ENCODE measurements at places on chromosomes 3 and 15. TPM values are rescaled to one million over a fixed set of nuclear protein-coding genes. Genes with fewer than 3 reads are reported as not detected.

Gene TGM5
- polyA plus RNA-seq, result not detected

GRCh38 chr15:78624651-78625590 is 4.1 kb upstream of the CHRNA3 start:
- no peak for DNase-seq

Gene CSTA
- polyA plus RNA-seq, result 2.3 TPM

- no peak for DNase-seq
These were observed 57.3 kb upstream of the PPP2R3A start for GRCh38 chr3:135908225-135908624.

Gene PRRT3
- polyA plus RNA-seq, result 2.8 TPM

Gene PCOLCE2
- 0.59 TPM for polyA plus RNA-seq

Gene ZBBX
- polyA plus RNA-seq, result not detected

DNA sequence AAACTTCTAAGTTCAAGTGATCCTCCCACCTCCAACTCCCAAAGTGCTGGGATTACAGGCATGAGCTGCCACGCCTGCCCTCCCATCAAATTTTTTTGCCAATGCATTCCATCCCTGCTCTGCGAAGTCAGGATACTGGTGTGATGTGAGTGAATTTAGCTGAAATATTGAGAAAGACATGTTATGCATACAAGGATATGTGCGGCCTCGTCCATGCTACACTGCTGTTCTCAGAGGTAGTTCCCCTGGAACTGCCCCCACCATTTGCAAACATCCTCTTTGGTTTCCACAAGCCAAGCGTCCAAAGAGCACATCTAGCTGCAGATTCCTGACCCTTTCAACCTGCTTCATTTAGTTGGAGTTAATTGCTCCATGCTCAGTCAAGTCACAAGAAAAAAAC is 36.5 kb upstream of the BCL2A1 start:
- no peak for DNase-seq

- DNase-seq, result no peak
These were observed 505.3 kb downstream of the NLGN1 start for GRCh38 chr3:173902871-173903270.

Gene WDR93
- polyA plus RNA-seq, result not detected

- no peak for DNase-seq
These were observed 360.4 kb upstream of the ADAMTS9 start for GRCh38 chr3:65048151-65048550.

DNA sequence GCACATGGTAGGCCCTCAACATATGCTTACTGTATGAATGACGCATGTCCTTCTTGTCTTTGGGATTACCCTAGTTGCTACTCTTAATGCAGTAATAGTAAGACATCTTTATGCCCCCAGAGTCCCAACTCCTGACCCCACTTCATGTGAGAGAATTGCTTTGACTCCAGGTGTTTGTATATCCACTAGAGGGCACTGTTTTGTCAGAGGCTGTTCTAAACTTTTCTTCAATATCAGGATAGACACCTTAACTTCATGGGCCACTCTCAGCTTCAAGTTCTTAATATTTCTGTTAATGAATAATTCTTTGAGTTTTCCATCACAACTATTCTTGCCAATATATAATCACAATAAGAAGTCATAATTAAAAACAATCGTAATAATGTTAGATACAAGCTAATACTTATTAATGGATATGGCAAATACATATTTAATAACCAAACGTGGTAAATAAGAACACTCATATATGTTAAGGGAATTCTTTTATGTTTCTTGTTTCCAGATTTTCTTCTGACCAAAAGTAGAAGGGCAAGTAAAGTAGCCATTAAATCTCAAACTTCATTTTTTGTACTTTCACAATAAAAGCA is 337.2 kb upstream of the DNAJC19 start:
- peak; percentile 23 for DNase-seq

DNA sequence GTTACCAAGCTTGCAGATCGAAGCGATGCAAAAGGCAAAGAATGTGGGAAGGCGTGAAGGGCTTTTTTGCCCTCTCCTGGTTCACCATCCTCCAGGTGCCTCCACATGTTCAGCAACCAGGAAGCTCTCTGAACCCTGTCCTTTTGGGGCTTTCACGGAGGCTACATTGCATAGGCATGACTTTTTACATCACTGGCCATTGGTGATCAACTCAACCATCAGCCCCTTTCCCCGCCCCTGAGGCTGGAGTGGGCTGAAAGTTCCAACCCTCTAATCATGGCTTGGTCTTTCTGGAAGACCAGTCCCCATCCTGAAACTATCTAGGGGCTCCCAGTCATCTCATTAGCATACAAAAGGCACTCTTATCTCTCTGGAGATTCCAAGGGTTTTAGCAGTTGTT is 52.6 kb downstream of the UACA start:
- DNase-seq, result no peak

DNA sequence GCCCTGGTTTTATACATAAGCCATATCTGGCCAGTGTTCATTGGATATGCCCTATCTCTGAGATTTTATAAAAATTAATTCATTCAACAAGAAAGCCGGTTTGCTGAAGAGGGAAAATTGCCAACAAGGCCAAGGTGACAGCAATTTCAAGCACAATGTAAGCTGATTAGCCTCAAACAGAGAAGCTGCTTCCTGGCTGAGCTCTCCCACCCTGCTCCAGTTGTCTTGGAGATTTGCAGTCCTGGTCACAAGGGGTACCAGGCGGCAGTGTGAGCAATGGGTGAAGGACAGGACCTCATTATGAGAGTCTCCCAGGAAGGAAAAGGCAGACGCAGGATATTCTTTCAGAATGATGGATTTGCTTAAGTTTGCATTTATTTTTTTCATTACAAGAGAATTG is 5.4 kb upstream of the THSD4 start:
- no peak for DNase-seq

- no peak for DNase-seq
These were observed 227.2 kb upstream of the TP63 start for GRCh38 chr3:189404024-189404423.

GRCh38 chr15:35925275-35926006 is 379.5 kb upstream of the DPH6 start:
- DNase-seq, result no peak

GRCh38 chr15:64982472-64982871 is 7.2 kb downstream of the SPG21 start:
- DNase-seq, result no peak

- peak; percentile 62 for DNase-seq
These were observed 179.9 kb upstream of the C2CD4B start for GRCh38 chr15:62344806-62345539.

Gene ST8SIA2
- not detected for polyA plus RNA-seq

GRCh38 chr3:124147946-124148345 is 156.0 kb upstream of the ROPN1 start:
- DNase-seq, result no peak

Gene ZNF717
- 8.8 TPM for polyA plus RNA-seq

Gene TMEM45A
- 1.1 TPM for polyA plus RNA-seq

DNA sequence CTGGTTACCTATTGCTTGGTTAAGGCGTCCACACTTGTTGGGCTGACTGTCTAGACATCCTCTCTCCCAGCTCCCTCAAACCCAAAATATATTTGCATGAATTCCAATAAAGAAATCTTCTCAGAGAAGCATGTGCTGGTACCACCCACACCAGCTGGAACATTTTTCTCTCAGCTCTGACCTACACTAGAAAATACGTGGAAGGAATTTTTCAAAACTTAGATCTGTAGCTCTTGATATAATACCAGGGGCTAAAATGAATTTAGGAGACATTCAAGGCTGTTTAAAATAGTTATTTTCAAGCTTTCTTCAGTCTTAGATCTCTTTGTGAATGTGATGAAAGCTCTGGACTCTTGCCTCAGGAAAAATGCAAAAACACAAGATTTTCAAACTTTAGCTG is 590.4 kb downstream of the PDCD6IP start:
- no peak for DNase-seq

- no peak for DNase-seq
These were observed 345.2 kb downstream of the VPS13C start for GRCh38 chr15:61715082-61715481.

DNA sequence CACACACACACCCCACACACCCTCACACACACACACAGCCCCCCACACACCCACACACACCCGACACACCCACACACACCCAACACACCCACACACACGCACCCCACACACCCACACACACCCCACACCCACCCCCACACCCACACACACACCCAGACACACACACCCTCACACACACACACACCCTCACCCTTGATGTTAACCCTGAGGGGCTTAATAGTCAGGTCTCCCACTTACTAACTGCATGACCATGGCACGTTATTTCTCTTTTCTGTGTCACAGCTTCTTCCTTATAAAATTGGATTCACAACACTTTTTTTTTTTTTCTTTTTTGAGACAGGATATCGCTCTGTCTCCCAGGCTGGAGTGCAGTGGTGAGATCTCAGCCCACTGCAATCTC is 2.8 kb downstream of the GRM2 start:
- DNase-seq, result no peak

DNA sequence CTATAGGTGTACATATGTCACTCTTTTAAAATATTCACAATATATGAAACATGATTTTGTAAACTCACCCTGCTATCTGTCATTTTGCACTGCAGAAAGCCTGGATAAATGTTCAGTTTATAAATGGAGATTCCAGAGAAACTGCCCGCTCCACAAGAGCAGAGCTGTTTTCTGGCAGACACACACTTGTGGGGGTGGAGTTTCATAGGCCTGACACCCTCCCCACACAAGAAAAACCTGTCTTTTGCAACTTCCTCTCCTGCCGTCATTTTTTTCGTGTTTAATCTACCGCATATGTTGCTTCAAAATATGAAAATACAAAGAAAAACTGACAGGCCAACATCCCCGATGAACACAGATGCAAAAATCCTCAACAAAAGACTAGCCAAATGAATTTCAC is 479.0 kb downstream of the GABRG3 start:
- DNase-seq, result no peak

- DNase-seq, result peak; percentile 21
These were observed 104.7 kb downstream of the UNC13C start for GRCh38 chr15:54082836-54083492.

Gene ZSCAN2
- 14.2 TPM for polyA plus RNA-seq

GRCh38 chr15:62404194-62404985 is 239.3 kb upstream of the C2CD4B start:
- no peak for DNase-seq

Gene FBXW12
- polyA plus RNA-seq, result not detected

- no peak for DNase-seq
These were observed 641.7 kb downstream of the NR2F2 start for GRCh38 chr15:96972201-96972600.

GRCh38 chr15:77616072-77616471 is 16.6 kb downstream of the LINGO1 start:
- no peak for DNase-seq

- DNase-seq, result no peak
These were observed 53.9 kb upstream of the FRMD4B start for GRCh38 chr3:69439643-69440270.

DNA sequence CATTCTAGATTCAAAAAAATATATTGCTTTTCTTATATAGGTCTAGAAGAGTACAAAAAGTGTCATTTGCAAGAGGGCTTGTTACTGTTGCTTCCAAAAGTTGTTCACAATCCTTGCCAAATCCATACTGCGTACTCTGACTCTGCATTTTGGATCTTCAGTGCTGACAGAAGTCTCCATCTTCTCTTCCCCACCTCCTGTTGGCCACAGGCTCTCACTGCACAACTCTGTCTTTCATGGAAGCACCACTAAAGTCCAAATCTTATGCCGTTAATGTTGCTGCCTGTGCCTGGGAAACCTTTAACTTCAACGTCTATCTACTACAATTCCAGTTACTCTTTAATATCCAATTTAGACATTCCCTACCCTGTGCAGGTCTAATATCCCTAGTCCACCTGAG is 419.9 kb downstream of the NR2F2 start:
- no peak for DNase-seq

GRCh38 chr3:171401432-171401831 is 58.8 kb downstream of the TNIK start:
- no peak for DNase-seq

Gene GP9
- polyA plus RNA-seq, result not detected

Gene ZNF280D
- 19.1 TPM for polyA plus RNA-seq

DNA sequence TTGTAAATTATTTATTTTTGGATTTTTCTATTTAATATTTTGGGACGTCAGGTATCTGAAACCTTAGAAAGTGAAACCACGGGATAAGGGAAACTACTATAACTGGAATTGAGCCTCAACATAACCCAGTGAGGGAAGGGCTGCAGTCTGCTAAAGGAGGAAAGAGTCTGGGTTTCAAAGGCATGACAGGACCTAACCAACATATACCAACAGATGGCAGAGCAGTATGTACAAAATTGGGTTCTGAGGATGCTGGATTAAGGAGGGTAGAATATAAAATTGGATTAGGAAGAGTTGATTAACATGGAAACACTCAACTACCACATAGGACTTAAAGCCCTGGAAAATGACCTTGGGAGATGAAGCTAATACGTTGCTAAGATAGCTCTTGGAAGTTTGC is 603.5 kb downstream of the MECOM start:
- no peak for DNase-seq

Gene GOLGA6D
- not detected for polyA plus RNA-seq

Gene PIGZ
- polyA plus RNA-seq, result 1.2 TPM

GRCh38 chr3:170196833-170197232 is 15.3 kb upstream of the PHC3 start:
- DNase-seq, result no peak

- DNase-seq, result no peak
These were observed at the start of gene COL7A1 for GRCh38 chr3:48595075-48595525. TSS of gene COL7A1 (minus strand) at chr3:48595329. CDS start at chr3:48595159, 170 bp downstream.

- peak; percentile 53 for DNase-seq
These were observed 1.5 kb upstream of the MAPKBP1 start for GRCh38 chr15:41772720-41773331.

Gene FMN1
- not detected for polyA plus RNA-seq

Gene HRG
- not detected for polyA plus RNA-seq

GRCh38 chr3:156617781-156618180 is 56.6 kb upstream of the TIPARP start:
- DNase-seq, result no peak

DNA sequence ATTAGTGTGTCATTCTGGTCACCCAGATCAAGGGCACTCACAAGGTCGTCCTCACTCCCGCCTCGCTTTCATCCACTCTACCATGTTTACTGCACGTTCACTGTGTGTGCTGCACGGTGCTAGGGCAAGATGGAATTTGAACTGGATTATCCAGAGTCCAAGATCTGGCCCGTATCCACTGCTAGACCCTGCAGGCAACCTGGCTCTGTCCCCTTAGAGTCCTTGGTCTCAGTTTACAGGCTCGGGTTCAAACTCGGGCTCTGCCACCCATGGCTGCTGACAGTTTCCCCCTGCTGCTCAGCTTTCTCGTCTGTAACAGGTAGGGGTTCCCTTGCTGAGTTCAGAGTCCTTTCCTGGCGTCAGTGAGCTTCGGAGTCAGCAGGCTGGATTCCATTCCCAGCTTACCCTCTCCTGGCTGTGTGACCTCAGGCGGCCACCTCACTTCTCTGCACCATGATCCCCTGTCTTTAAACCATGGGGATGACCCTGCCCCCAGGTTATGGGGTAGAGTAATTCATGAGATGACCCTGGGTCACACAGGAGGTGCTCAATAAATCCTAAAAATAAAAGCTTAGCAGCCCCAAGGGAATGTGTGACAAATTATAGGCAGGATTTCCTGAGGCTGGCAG is 79.6 kb upstream of the SLC6A6 start:
- no peak for DNase-seq
